ENCODE measurements at places on chromosomes 6 and 20. TPM values are rescaled to one million over a fixed set of nuclear protein-coding genes. Genes with fewer than 3 reads are reported as not detected.
A peak's percentile ranks its signal among the peaks of the same experiment; 100 is the strongest.

DNA sequence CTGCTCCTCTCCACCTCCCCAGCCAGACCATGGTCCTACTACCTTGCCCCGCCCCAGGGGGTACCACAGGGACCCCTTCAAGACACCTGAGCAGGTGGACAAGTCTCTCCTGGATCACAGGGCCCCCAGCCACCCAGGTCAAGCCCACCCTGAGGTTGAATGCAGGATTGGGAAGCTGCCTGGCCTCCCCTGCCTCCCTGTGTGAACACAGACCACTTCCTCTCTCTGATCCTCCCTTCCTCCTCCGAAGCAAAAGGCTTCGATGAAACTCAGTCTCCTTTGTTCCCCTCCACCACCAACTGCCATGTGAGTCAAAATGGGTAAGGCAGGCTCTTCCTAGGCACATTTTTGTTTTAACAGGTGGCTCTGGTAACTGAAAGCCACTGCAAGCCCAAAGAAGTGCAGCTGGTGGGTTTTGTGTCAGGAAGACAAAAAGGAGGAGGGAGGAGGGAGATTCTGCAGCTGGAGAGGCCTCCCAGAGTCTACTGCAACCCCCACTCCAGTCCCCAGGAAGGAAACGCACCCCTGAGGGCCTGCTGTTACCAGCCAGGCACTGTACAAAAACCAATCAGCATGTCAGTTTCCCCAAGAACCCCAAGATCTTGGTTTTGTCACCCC, 5.4 kb downstream of the ADA start:
- DNase-seq: peak; percentile 80
- H3K27ac ChIP-seq: peak overlapping the region; percentile 77

THEMIS gene
- total RNA-seq: 11.5 TPM

HTR1E gene
- total RNA-seq: not detected

DST gene
- total RNA-seq: 176 TPM

- no peak overlapping the region for H3K4me3 ChIP-seq
- H3K27ac ChIP-seq: no peak overlapping the region
- H3K36me3 ChIP-seq: no peaks in the 10 kb centered on the region
- no peak for DNase-seq
- H3K27me3 ChIP-seq: no peaks in the 10 kb centered on the region
These were observed 497.0 kb downstream of the BTBD3 start for GRCh38 chr20:12414446-12415274.

DNA sequence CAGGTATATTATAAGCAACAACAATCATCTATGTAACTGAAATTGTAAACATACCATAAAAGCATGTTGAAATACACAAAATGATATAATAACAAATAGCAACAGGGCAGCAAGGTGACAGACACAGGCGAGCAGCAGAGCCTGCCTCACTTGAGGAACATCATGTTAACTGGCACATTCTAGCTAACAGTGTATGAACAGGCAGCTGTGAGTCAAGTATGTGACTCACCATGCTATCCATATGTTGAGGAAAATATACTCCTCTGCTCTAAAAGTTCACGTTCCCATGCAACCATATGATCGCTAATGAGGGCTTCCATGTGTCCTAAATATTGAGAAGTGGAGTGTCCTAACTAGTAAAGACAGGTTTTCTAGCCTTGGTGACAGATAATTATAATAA, 18.4 kb downstream of the SERAC1 start:
- H3K4me3 ChIP-seq: no peak overlapping the region
- no peaks in the 10 kb centered on the region for H3K27me3 ChIP-seq
- H3K36me3 ChIP-seq: peaks cover 4% of the 10 kb centered on the region
- no peaks in the 10 kb centered on the region for H3K4me1 ChIP-seq

GRCh38 chr6:5151955-5152401, 66.8 kb downstream of the PPP1R3G start:
- H3K36me3 ChIP-seq: no peaks in the 10 kb centered on the region
- no peaks in the 10 kb centered on the region for H3K4me1 ChIP-seq
- H3K27ac ChIP-seq: no peak overlapping the region

DNA sequence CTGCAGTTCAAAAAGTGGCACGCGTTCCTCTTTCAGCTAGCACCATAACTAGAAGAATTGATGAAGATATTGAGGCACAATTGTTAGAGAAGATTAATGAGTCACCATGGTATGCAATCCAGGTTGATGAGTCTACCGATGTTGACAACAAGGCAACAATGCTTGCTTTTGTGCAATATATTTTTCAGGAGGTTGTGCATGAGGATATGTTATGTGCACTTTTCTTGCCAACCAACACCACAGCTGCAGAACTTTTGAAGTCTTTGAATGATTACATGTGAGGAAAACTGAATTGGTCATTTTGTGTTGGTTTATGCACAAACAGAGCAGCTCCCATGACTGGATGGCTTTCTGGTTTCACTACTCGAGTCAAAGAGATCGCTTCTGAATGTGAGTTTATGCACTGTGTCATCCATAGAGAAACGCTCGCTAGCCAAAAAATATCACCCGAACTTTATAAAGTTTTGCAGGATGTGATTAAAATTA, 129.3 kb upstream of the SLC24A3 start:
- H3K27me3 ChIP-seq: no peaks in the 10 kb centered on the region
- H3K4me3 ChIP-seq: no peak overlapping the region
- H3K36me3 ChIP-seq: no peaks in the 10 kb centered on the region
- H3K4me1 ChIP-seq: no peaks in the 10 kb centered on the region

- no peaks in the 10 kb centered on the region for H3K36me3 ChIP-seq
- DNase-seq: no peak
- H3K27me3 ChIP-seq: peaks cover 25% of the 10 kb centered on the region
These were observed 2.5 kb upstream of the PRDM1 start for GRCh38 chr6:106083618-106084017.

DNA sequence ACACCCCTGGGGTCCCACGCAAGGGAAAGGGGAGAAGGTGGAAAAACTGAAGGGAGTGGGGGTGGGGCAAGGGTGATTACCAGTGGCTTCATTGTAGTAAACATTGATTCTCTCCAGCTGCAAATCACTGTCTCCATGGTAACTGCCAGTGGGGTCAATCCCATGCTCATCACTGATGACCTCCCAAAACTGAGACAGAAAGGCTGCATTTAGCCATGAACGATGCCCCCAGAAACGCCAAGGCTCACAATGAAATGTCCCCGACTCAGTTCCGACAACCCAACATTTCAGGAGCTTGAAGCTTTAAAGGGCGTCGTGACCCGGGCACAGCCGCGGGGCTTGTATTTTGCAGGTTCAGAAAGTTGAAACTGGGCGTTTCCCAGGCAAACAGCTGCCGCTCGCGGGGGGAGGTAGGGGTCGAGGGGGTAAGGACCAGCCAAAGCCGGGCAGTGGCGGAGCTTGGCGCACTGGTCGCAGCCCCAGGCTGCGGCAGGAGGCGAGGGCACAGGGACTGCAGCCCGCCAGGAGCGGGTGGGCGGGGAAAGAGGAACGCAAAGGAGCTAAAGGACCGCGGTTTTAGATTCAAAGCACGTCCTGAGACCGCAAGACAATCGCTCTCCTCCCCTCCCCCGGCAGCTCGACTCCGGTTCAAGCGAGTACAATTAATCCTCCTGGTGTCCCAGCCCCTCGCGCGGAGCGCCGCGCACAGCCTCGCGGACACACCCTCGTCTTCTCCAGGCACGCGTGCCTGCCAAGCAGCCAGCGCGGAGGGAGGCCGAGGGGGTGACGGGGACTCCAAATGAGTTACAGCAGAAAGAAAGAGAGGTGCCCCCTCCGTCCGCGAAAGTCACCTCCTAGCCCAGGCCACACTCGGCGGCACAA, 731 bp downstream of the TUBB2B start:
- DNase-seq: no peak
- no peaks in the 10 kb centered on the region for H3K36me3 ChIP-seq
- peaks cover 39% of the 10 kb centered on the region for H3K4me1 ChIP-seq
- no peak overlapping the region for H3K27ac ChIP-seq

MUC21 gene
- not detected for total RNA-seq

DNA sequence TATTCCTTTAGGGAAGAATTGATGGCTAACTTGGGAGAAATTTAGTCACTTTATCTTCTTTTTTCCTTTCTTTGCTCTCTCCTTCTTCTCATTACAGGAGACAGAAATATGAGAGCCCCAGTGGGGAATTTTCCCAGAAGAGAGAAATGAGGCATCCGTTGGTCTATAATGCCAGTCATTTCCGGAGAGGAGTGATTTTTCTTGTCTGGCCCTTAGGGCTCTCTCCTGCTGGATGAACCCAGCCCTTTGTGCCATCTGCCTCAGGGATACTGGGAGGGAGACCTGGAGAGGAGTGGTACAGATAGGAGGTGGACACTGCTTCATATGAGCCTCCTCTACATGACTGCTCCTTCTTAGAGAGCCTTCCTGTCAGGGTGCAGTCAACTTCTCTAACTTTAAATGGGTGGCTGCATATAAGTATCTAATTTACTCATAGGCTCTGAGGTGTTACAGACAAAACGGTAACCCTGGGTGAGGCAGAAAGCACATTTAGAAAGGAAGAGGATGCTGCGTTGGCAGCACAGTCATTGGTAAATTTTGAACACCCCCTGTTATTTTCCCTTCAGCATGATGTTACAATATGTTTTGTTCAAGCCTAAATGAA, 21.9 kb downstream of the RIMS1 start:
- H3K4me3 ChIP-seq: no peak overlapping the region
- H3K36me3 ChIP-seq: no peaks in the 10 kb centered on the region
- H3K27me3 ChIP-seq: no peaks in the 10 kb centered on the region
- no peaks in the 10 kb centered on the region for H3K4me1 ChIP-seq
- no peak overlapping the region for H3K27ac ChIP-seq
- no peak for DNase-seq

- no peaks in the 10 kb centered on the region for H3K27me3 ChIP-seq
- H3K27ac ChIP-seq: no peak overlapping the region
- H3K4me3 ChIP-seq: no peak overlapping the region
- H3K36me3 ChIP-seq: no peaks in the 10 kb centered on the region
- no peak for DNase-seq
- peaks cover 23% of the 10 kb centered on the region for H3K4me1 ChIP-seq
These were observed 6.9 kb downstream of the SESN1 start for GRCh38 chr6:109087661-109088264.

- H3K4me1 ChIP-seq: peaks cover 45% of the 10 kb centered on the region
- no peak overlapping the region for H3K27ac ChIP-seq
- peak overlapping the region; percentile 54 for H3K4me3 ChIP-seq
- no peaks in the 10 kb centered on the region for H3K36me3 ChIP-seq
- DNase-seq: no peak
These were observed 1.3 kb upstream of the SLC35D3 start for GRCh38 chr6:136920671-136921380.

DNA sequence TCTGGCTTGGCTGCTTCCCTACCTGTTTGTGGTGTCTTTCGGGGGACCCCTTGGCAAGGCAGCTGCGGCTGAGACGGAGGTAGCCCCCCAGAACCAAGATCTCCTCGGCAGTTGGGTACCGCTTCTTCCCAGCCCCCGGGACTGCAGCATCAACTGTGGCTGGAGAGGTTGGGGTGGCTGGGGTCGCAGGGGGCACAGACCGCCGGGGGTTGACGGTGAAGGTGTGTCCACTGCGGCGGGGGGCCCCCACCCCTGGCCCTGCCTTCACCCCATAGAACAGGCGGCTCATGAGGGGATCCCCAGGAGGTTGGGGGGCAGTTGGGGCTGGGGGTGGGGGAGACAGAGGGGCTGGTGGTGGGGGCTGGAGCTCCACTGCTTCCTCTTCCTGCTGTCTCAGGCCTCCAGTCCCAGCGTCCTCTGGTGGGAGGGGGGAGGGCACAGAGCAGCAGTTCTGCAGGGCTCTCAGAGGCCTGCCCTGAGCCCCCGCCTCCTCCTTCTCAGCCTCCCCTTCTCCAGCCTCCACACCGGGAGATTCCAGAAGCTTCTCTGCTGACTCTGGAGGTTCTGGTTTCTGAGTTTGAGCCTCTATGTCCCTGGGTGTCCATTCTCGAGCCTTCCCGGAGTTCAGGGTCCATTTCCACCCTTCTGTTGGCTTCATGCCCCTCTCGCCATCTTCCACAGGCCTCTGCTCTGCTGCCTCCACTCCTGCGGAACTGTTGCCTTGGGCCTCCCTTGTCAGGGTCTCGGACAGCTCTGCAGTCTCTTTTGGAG, 1.9 kb downstream of the PPP1R18 start:
- H3K36me3 ChIP-seq: no peaks in the 10 kb centered on the region
- H3K4me1 ChIP-seq: peaks cover 84% of the 10 kb centered on the region
- peak overlapping the region; percentile 97 for H3K4me3 ChIP-seq
- H3K27me3 ChIP-seq: no peaks in the 10 kb centered on the region
- H3K27ac ChIP-seq: peak overlapping the region; percentile 99

OR12D3 gene
- not detected for total RNA-seq

DNA sequence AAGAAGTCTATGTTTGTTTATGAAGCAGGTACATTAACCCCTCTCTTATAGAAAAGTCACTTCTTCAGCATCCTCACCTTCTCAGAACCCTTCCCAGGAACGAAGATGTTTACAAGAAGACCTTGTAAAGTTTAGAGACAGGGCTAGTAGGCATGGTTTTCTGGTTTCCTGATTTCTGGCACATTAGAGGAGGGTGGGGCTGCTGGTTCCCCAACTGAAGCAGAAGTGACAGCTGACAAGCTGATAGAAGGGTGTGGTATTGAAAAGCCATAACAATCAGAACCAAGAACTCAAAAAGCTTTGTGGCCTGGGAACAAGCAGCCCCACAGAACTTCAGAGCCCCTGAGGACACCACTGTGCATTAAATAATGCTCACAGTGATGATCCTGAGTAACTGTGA, 91.2 kb downstream of the RTN4IP1 start:
- no peak for DNase-seq
- H3K27ac ChIP-seq: peak overlapping the region; percentile 65
- no peak overlapping the region for H3K4me3 ChIP-seq
- H3K36me3 ChIP-seq: peaks cover 19% of the 10 kb centered on the region

GRCh38 chr20:62966212-62967148, 14.0 kb downstream of the SLC17A9 start:
- H3K4me1 ChIP-seq: no peaks in the 10 kb centered on the region
- H3K36me3 ChIP-seq: peaks cover 19% of the 10 kb centered on the region
- no peak overlapping the region for H3K4me3 ChIP-seq
- peak; percentile 67 for DNase-seq
- H3K27ac ChIP-seq: no peak overlapping the region

CLPSL1 gene
- total RNA-seq: not detected

PACRG gene
- total RNA-seq: not detected

Measured in spleen (tissue), 13 donors.